Ureter (tissue), 1 donor: ENCODE measurements at places on chromosomes 16 and 17. TPM values are rescaled to one million over a fixed set of nuclear protein-coding genes. Genes with fewer than 3 reads are reported as not detected.

PRSS36 gene
- total RNA-seq = 1.1 TPM

SOST gene
- not detected for total RNA-seq

OR2C1 gene
- total RNA-seq = not detected

CCL1 gene
- not detected for total RNA-seq

IL17C gene
- total RNA-seq = not detected

TBC1D3I gene
- total RNA-seq = 2.1 TPM

RDM1 gene
- 1.1 TPM for total RNA-seq

PRSS33 gene
- total RNA-seq = not detected

SNF8 gene
- total RNA-seq = 76.0 TPM

HOXB7 gene
- total RNA-seq = 28.9 TPM

ICAM2 gene
- 39.0 TPM for total RNA-seq

KRTAP2-3 gene
- not detected for total RNA-seq

EPOP gene
- 3.4 TPM for total RNA-seq

PKD1 gene
- total RNA-seq = 165 TPM

CD300H gene
- not detected for total RNA-seq

SLC7A6 gene
- 29.4 TPM for total RNA-seq

ALOX12 gene
- total RNA-seq = 1.9 TPM

ABCA8 gene
- 32.4 TPM for total RNA-seq

MFAP4 gene
- 119 TPM for total RNA-seq

CA5A gene
- total RNA-seq = not detected

TPSG1 gene
- 1.7 TPM for total RNA-seq

NUP85 gene
- 88.6 TPM for total RNA-seq

SDR42E2 gene
- total RNA-seq = 0.18 TPM

CCDC92B gene
- total RNA-seq = 1.0 TPM

SLFN13 gene
- total RNA-seq = 7.9 TPM

RGS11 gene
- total RNA-seq = 4.5 TPM

SEPTIN1 gene
- total RNA-seq = 8.2 TPM

ZDHHC1 gene
- total RNA-seq = 14.3 TPM

CA7 gene
- total RNA-seq = not detected

TP53TG3B gene
- total RNA-seq = not detected

APOH gene
- total RNA-seq = 0.89 TPM

TMEM238L gene
- 12.4 TPM for total RNA-seq

SCNN1G gene
- 18.9 TPM for total RNA-seq
